Stimulated activated CD4-positive, alpha-beta T cell treated with anti-CD3 and anti-CD28 coated beads, TNF-alpha, amount 100 ng/mL, for 4 hours (primary cell): ENCODE measurements at places on chromosomes 5 and 9.
A peak's percentile ranks its signal among the peaks of the same experiment; 100 is the strongest.

GRCh38 chr5:109823597-109823996 lies 133.9 kb downstream of the MAN2A1 start:
- DNase-seq, result no peak

- no peak for DNase-seq
Measured at GRCh38 chr5:132099076-132099748, 25.6 kb downstream of the CSF2 start.

DNA sequence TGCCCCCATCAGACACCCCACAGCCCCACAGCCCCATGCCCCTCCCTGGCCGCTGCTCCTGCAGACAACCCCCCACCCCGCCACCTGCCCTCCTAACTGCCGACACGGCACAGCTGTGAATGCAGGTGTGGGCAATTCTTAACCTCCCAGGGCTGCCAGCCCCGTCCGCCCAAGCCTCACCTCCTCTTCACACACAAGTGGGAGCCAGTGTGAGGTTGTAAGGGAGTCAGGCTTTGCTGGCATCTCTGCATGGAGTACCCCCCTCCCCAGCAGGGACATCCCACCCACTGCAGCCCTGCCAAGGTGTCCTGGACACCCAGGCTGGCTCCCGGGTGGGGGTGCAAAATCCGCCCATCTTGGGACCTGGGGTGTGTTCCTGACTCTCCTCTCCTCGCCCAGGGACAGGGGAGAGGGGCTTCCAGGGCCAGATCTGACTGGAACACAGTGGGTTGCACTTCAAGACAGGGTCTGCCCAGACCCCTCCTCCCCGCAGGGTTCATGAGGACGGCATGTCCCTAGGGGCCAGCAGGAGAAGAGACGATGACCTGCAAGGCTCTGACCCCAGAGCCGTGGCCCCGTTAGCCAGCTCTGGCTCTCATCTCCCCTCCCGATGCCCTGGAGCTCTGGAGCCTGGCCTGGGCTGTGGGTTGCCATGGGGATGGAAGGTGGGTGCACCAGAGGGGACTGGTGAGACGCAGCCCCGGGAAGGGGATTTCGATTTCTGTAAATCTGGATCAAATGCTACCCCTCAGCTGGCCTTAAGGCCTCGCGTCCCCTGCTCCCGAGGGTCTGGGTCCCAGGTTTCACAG lies 34.4 kb downstream of the SARDH start:
- DNase-seq, result no peak

DNA sequence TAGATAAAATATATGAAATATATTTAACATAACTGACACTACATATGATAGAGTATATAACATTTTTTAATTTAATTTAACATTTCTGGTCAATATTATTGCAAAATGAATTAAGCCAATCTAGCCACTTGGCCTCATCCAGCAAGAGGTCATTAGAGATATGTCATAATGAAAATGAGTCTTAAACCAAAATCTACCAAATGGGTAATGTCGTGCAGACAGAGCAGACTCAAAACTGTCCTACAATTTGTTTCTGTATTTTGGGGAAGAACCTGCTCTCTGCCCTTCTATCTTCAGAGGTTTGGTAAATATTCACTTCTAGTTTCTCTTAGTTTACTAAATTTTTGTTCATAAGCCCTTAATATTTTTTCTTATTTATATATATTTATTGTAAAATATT lies 61.4 kb downstream of the ARHGEF28 start:
- no peak for DNase-seq

DNA sequence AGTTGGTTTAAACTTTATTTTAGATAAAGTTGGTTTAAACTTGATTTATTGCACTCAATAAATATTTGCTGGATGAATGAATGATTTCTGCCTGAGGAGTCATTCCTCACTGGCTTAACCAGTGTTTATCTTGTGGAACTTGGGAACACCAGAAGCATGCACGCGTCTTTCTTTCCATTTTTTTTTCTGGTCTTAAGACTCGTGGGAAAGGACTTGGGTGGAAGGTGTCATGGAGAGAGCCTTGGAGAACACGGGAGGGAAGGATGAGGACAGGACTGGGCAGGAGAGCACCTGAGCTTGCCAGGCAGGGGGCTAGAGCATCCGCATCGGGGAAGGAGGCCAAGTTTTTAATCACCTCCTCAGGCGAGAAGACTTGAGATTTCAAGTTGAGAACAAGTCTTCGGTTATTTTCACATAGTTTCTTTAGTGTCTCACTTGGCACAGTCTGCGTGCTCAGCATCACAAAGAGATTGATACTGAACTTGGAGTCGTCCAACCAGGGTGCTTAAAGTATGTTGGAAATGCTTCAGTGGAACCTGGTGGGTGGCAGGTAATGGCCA lies 144.2 kb downstream of the PDZD2 start:
- no peak for DNase-seq

- no peak for DNase-seq
Measured at GRCh38 chr5:1312206-1312605, 17.3 kb upstream of the TERT start.

DNA sequence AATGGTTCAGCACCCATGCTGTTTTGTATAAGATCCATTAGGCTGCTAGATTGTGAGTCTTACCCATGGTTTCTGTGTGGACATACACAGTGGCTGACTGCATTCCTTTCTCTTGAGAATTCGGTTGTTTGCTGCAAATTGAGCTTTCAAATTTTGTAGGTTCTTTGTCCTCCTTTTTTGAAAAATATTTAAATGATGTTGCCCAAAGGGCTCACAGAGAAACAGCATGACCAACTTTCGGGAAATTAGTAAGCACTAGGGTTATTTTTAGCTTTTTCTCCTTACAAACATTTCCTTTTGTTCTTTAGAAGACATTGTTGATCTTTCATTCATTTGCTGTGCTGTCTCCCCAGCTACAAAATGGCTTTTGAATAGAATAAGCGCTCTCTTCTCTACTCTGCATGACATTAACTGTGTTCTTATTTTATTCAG lies 79.4 kb downstream of the NLN start:
- DNase-seq, result no peak

GRCh38 chr9:129013674-129014073 lies 14.5 kb downstream of the SH3GLB2 start:
- no peak for DNase-seq

DNA sequence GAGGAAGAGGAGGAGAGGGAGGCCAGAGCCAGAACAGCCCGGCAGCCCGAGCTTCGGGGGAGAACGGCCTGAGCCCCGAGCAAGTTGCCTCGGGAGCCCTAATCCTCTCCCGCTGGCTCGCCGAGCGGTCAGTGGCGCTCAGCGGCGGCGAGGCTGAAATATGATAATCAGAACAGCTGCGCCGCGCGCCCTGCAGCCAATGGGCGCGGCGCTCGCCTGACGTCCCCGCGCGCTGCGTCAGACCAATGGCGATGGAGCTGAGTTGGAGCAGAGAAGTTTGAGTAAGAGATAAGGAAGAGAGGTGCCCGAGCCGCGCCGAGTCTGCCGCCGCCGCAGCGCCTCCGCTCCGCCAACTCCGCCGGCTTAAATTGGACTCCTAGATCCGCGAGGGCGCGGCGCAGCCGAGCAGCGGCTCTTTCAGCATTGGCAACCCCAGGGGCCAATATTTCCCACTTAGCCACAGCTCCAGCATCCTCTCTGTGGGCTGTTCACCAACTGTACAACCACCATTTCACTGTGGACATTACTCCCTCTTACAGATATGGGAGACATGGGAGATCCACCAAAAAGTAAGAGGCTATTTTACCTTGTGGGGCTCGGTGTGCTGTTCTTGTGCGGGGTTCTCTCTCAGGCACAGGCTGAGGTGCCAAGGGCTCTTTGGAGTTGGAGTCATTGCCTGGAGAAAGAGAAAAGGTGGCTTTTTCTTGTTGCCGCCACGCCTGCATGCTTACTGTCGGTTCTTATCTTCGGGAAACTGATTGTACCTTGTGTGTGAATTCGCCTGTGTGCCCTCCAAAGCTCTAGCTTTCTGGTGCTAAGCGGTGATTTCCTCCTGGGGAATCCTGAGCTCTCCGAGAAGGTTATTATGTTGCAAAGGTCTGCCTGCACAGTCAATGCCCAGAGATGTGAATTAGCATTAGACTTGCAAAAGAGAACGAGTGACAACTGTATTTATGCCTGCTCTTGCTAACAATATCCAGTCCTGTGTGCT lies at the start of gene ISL1:
Gene ISL1, plus strand, starts transcription at position 318 of the 991 bp plus-strand sequence. Its CDS starts 224 bp downstream, at position 542.
- DNase-seq, result no peak

DNA sequence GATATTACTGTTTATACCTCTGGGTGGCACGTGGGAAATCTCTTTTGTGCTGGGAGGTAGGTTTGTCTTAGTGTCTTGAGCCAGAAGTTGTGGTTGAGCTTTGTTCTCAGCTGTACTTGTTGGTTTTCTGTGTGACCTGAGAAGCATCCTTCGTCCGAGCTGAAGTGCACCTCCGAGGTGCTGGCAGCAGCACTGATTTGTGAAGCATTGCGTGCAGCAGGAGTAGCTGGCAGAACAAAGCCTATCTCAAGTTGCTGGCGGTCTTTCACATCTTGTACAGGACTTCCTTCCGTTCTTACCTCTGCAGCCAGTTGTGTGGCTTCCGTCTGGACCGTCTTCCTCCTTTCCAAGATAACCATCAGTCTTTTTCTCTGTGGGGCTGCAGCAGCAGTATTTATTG lies 4.3 kb downstream of the PRRC2B start:
- no peak for DNase-seq

- DNase-seq, result no peak
Measured at GRCh38 chr9:131084661-131085369, 11.5 kb upstream of the AIF1L start.

DNA sequence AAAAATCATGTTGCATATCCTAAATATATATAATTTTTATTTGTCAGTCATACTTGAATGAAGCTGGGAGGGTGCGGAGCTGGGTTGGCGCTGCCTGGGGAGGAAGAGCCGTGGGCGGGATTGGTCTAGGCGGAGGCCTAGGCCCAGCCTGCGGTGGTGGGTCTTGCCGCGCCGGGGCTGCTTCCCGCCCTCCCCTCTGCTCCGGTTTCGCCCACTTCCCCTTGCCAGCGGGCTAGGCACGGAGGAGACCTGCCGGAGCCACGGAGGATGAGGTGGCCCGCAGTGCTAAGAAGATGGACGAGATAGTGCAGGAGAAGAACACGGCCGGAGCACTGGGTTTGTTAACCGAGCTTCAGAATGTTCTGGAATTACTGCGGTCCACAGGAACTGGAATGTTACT lies 54.0 kb upstream of the IGFBPL1 start:
- no peak for DNase-seq

GRCh38 chr9:73183917-73184861 lies 32.5 kb downstream of the ANXA1 start:
- DNase-seq, result no peak

GRCh38 chr5:143402553-143403333 lies 743 bp downstream of the NR3C1 start:
- peak; percentile 18 for DNase-seq

GRCh38 chr9:17319864-17320263 lies 185.0 kb downstream of the CNTLN start:
- no peak for DNase-seq

DNA sequence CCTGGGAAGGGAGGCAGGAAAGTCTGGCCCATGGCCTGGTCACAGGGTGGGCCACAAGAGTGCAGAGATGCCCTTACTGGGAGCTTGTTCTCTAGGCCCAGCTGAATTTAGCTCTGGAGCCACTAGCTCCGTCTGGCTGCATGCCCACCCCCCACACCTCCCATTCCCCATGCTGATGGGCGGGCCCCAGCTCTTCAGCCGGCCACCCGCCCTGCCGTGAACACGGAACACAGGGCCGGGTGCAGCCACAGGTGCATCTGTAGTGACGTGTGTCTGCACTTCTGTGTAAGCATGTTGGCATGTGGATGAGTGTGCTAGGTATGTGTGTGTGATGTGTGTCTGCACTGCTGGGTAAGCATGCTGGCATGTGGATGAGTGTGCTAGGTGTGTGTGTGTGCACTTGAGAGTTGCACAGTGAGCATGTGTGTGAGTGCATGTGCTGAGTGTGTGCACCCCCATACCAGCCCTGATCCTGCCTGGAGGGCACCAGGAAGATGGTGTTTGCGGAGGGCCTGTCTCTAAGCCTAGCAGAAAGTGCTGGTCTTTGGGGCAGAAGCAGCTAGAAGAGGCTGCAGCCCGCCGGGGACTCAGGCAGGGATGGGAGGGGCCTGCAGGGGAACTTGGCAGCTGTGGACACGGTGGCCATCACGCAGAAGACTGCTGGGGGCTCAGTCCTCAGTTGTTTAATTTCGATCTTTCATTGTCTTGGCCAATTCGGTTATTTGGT lies 136.4 kb downstream of the CACNA1B start:
- no peak for DNase-seq

GRCh38 chr5:103774721-103775120 lies 212.1 kb upstream of the NUDT12 start:
- no peak for DNase-seq

DNA sequence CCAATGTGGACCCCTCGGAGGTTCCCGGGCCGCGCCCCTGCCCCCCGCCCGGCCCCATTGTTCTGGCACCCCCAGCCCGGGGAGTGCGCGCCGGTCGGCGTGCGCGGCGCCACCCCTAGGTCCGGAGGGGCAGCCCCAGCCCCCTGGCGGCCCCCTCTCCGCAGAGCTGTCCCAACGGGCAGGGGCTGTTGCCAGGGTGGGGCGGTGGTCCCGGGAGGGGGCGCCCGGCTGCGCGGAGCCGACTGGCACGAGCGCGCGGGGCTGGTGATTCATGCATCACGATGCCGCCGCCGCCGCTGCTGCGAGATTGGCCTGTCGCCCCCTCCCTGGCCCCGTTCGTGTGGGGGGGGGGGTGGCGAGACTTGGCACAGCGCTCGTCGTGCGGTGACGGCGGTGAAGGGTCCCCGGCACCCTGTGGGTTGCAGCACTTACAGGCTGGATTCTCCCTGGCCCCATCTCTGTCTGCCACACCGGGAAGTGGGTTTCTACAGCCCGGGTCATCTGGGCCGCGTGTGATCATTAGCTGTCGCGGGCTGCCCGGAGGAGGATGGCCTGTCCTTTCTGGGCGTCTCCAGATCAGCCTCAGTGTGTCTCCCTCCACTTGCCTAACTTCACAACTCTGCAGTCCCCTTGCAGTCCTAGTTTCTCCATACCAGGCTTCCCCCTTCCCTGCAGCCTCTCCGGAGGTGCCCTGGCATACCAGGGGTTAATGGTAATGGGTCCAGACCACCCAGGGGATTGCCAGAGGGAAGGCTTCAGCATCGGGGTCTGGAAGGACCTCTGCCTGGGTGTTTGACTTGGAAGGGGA lies 858 bp downstream of the NCS1 start:
- DNase-seq, result peak; percentile 49

DNA sequence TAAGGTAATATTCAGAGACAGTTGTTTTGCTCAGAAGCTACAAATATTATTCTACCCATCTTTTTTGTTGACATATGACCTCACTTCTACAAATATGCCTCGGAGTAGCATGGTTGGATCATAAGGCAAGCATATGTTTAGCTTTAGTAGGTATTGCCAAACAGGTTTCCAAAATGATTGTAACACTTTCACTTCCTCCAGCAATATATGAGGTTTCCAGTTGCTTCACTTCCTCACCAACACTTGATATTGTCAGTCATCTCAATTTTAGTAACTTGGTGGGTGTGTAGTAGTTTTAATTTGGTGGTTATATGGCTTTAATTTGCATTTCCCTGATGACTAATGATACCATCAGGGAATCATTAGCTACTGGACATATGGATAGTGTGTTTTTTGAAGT lies 46.7 kb downstream of the TNFSF8 start:
- no peak for DNase-seq

GRCh38 chr9:136014147-136014923 lies 53.2 kb upstream of the UBAC1 start:
- no peak for DNase-seq

GRCh38 chr5:76190356-76190755 lies 107.2 kb downstream of the SV2C start:
- DNase-seq, result no peak
